Motor neuron (in vitro differentiated cells): ENCODE measurements at places on chromosomes 12 and 14.
A peak's percentile ranks its signal among the peaks of the same experiment; 100 is the strongest.

GRCh38 chr12:14986449-14986848, 13.6 kb downstream of the PDE6H start:
- no peak for ATAC-seq

DNA sequence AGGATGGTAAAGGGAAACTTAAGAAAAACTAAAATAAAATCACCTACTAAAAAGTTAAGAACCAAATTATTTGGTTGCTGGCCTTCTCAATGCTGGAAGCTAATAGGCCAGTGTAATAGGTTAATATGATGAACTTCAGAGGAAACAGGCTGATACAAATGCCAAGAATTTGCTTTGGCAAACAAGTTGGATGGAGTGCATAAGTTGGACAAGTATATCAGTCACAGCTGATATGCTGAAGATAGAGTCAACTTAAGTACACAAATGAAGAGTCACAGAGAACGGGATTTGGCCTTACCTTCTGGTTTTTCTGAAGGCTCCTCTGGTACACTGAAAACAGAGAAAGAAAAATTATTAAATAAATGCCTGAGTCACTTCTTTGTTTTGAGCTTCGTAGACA, 48.2 kb downstream of the ZFYVE26 start:
- ATAC-seq = no peak

- peak; percentile 90 for ATAC-seq
These were observed 7.2 kb upstream of the SSPN start for GRCh38 chr12:26188127-26188526.

DNA sequence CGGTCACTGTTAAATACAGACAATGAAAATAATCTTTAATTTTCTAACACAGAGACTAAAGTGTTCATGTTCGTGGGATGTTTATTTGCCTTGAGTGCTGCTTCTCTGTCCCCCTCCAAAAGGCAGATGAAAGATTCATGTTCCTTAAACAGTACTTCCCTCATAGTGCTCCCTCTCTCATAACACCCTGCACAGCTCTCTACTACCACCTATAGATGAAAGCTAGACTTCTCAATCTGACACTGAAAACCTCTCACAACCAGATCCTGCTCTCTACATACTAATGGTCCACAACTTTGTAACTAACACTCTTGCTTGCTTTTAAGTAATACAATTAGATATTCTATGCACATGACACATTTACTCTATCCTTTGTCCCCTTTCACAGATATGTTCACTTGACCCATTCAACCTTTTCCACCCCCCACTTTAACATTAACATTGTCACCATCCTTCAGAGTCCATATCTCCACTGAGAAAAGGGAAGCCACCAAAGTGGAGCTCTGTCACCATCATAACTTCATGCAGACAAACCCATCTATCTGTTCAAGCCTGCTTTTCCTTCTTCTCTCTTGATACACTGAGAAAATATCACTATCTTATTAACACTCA, 266.4 kb upstream of the USP15 start:
- no peak for ATAC-seq

DNA sequence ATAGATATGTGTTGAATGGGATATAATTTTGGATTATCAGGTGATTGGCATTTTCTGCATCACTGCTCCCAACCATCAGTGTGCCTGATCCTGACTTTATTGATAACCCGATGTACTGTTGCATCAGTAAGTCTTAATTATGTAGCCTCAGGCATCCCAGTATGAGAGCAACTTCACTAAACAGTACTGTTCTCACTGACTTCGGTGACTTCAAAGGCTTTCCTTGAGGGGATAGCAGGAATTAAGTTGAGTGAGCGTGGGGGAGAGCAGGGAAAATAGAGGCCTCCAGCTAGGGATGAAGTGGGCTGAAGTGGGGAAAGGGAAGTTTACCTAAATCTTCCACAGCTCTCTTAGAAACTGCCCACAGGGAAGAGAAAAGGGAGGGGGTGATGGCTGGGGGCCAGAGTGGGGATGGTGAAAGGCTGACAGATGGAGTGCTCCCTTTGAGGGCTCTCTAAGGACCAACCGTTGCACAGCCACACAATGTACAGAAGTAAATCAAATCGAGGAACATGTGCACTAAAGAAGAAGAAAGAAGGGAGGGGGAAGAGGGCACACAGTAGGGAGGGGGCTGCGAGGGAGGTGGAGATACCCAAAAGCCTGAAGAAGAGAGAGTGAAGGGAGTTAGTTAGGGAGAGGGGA, 10.7 kb upstream of the NEUROD4 start:
- ATAC-seq = peak; percentile 94

GRCh38 chr12:116323406-116324386, 46.2 kb upstream of the MED13L start:
- ATAC-seq = no peak

DNA sequence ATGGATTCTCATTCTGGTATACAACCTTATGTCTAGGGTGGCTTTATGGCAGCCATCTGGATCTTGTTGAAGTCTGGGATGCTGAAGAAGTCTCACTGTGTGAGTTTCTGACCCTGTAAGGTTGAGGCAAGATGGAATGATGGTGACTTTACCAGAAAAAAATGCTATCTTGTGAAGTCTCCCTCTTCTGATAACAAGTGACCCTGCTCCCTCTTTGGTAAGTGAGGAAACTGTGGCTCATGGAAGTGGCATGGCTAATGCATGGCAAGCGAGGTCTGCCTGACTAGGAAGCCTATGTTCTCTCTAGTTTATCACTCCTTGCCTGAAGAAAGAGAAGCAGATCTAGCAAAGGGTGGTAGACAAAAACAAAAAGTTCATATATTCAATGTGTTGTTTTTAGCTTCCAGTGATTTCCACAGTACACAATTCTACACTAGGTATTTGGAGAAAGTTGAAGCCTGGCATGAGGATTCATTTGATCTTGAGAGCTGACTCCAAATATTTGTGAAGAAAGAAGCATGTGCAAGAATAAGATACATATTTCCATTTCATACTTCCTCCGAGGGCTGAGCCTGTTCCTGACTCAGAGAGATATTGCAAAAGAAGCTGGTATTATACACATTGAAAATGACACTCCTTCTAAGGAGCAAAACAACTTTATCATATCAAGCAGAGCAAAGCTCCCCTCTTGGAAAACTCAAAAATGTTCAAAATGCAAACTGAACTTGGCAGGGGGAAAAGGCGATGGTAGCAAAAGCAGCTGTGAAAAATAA, 63.6 kb downstream of the HELB start:
- ATAC-seq = no peak

- no peak for ATAC-seq
These were observed 1410.0 kb upstream of the TMEM132C start for GRCh38 chr12:126856958-126857357.

DNA sequence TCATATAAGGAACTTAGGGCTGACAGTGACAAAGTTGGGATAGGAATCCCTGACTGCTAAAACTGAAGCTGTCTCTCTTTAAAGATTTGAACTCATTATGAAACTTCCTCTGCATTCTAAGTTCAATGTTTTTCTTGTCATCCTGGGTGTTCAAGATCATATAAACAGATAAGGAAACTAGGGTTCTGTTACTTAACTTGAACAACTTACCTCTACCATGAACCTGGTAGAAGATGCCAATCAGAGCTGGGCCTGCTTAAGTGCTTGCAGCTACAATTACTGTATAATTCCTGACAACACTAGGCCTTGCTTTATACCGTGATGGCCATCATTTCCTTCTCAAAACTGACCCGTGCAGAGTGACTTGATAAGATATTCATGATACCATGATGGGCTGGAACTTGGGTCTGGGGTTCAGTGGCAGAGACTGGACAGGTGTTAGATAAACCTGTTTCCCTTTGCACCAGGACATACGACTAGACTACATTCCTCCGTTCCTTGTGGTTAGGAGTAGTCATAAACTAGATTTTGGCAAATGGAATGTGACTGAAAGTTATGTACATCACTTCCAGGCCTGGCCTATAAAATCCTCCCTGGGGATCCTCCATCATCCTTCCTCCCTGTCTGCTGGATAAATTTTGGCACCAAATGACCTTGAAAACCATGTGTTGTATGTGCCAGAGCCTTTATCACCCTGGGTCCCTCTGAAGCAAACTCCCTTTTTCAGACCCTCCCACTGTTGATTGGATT, 172.2 kb upstream of the PRICKLE1 start:
- ATAC-seq = no peak

DNA sequence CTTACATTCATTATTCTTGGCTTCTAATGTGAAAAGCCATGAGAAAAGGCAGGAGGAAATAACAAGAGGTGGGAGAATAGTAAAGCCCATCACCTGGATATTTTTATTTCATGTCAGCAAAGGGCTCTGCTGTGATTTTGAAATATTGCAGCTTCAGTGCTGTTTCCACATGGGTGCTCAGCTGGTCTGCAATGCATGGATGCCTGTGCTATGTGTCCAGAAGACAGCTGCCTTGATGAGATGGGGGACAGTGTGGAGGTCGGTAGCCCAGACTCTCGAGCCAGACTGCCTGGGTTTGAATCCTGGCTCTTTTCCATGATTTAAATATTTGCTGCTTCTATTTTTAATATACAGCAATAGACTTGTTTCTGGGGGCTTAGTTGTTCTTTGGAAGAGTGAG, 477.5 kb upstream of the GARIN6 start:
- no peak for ATAC-seq
